SHP77 treated with DMSO at 0.1 percent for 48 hours (cell line): ENCODE measurements at places on chromosomes 11 and 22.

GRCh38 chr22:39314251-39314971 lies 5.0 kb downstream of the RPL3 start:
- DNase-seq = no peak

DNA sequence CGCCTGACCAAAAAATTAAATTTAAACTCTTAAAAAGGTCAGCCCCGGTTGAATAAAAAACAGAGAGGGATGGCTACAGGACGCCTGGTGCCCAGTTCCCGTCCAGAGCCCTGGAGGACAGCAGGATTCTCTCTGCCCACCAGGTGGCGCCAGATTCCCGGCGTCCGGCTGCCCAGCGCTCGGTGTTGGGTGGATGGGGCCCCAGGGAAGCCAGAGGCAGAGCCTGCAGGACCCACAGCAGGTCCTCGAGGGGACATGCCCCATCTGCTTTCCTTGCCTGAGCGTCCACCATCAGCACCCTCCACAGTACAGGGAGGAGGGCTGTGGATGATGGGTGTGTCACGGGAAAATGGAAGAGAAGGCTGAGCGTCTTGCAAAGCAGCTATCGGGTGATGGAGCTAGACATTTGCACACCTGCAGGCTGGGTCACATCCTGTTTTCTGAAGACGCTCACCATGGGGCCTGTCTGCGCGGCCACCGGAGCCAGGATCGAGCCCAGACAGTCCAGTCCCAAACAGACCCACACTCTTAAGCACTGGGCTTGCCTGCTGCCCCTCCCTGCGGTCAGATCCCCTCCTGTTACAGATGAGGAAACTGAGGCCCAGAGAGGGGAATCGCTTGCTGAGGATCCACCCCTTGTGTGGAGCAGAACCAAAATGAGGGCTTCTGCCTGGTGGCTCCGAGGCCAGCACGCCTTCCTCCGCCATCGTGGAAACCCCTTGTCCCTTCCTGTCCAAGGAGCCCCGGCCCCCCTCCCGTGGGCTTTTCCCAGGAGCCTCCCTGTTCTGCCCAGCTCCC lies 18.5 kb upstream of the CBX7 start:
- peak; percentile 52 for DNase-seq

DNA sequence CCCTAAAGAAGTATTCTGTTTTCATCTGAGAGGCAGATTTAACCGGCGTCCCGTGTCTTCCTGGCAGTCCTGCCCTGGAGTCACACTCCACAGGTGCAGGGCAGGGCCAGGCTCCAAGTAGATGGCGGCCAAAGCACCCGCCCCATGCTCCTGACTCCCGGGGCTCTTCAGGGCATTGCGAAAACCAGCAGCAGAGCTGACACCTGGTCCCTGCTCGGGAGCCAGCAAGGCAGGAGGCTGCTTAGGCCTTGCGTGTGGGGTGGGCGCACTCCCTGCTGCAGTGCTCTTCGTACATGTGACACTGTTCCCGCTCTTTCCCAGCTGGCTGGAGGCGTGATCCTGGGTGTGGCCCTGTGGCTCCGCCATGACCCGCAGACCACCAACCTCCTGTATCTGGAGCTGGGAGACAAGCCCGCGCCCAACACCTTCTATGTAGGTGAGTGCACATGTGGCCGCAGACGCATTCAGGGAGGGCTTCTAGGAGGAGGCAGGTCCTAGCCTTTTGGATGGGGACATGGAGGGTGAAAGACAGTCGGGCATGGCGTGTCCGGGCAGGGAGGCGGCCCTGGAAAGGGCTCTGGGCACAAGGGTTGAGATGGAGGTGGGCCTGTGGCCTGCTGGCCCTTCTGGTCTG lies 10.3 kb upstream of the TSSC4 start:
- no peak for DNase-seq

DNA sequence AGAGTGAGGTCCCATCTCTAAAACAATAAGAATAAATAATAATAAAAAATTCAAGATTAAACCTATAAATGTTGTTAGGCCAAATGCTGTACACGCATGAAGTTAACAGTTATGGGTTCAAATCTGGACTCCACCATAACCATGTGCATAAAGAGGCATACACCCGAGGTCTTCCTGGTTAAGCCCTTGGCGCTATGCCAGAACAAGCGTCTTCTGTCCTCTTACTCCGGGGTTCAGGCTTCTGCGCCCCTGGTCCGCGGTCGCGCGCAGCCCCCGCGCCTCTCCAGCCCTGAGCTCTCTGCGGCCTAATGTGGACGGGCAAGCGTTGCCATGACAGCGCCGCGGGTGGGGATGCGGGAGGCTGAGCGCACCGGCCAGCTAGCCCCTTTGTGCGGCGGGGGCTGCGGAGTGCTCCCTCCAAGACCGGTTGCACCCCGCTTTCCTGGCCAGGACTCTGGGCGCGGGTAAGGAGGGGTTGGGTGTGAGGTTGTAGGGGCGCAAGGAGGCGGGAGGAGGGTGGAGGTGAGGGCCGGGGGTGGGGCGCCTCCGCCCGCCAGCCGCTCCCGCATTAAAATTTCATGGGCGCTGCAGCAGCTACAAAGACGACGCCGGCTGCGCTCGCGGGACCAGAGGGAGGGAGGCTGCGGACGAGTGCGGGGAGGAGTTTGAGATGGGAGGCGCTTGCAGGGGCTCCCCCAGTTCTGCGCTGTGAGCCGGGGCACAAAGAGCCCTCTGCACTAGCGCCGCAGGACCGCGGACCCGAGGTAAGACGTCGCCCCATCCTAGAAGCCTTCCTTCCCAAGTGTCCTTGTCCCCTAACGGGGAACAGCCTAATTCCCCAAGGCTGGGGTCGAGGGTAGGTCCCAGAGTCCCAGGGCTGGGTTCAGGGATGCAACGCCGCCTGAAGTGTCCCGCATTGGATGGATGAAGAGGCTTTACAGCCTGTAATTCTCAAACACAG lies at the start of gene MIAT:
TSS of gene MIAT (plus strand) at position 698 of the 961 bp plus-strand sequence.
- no peak for DNase-seq

GRCh38 chr11:113773092-113773415 lies 438 bp downstream of the ZW10 start:
- DNase-seq = no peak

DNA sequence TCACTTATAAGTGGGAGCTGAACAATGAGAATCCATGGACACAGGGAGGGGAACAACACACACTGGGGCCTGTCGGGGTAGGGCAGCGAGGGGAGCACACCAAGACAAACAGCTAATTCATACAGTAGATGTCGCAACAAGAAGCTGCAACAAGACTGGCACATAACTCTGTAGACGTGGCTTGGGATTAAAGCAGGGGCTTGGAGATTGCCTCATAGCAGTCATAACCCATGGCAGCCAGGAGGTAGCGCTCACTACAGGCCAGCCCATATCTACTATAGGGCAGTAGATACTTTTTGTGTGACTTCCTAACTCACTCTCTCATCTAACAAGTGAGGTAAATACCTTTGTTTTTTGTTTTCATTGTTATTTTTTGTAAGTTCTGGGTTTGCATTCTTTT lies 1.7 kb upstream of the OR9G4 start:
- DNase-seq = no peak

DNA sequence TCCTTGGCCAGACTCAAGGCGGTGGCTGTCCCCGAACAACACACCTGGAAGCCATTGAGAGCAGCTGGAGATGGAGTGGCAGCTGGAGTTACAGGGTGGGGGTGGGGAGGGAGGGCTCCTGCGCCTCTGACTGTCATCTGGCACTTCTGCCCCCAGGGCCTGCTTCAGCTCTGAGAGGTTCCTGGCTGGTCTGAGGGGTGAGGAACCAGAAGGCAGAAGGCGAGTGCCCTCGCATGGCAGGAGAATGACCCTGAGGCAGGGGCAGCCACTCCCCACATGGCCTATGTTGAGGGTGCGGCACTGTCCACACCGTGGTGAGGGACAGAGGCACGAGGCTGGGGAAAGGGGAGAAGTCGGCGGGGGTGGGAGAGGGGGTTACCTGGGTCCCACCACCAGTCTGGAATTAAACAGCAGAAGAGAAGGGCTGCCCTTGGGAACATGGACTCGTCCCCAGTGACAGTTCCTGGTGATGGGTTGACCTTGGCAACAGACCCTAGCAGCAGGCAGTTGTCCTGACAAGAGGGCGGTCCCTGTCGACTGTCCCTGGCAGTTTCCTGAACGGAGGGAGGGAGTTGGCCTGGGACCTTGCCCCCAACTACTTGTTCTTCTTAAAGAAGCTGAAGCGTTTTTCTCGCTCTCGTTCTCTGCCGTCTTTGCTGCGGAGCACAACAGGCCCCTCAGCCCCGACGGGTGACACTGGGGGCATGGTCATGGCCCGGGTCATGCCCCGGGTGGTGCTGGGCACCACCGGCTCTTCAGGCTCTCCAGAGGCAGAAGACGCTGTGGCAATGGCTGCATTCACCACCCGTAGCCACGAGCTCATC lies 7.8 kb upstream of the RBM4B start:
- DNase-seq = no peak

GRCh38 chr11:126534141-126534805 lies 178.8 kb downstream of the ST3GAL4 start:
- DNase-seq = no peak

DNA sequence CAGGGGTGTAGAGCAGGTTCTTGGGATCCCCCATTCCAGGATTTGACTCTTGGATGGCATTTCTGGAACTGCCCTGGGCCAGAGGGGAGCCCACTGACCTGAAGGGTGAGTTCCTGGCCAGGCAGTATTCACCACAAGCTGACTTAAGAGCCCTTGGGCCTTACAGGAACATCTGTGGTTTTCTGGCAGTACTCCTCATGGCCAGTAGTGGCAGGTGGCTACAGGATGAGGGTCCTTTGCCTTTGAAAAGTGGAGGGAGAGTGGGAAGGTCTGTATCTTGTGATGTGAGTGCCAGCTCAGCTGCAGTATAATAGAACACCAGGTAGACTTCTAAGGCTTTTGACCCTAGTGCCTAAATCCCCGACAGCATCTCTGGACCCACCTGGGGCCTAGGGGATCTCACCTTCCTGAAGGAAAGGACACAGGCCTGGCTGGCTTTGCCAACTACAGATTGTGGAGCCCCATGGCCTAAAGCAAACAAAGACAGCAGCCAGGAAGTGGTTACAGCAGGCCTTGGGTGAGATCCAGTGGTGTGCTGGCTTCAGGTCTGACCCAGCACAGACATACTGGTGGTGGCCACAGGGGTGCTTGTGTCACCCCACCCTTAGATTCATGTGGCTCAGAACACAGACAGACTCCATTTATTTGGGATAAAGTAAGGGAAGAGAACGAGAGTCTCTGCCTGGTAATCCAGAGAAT lies 9.0 kb downstream of the OR51S1 start:
- DNase-seq = no peak

GRCh38 chr11:85787168-85787567 lies 23.8 kb downstream of the SYTL2 start:
- DNase-seq = no peak

DNA sequence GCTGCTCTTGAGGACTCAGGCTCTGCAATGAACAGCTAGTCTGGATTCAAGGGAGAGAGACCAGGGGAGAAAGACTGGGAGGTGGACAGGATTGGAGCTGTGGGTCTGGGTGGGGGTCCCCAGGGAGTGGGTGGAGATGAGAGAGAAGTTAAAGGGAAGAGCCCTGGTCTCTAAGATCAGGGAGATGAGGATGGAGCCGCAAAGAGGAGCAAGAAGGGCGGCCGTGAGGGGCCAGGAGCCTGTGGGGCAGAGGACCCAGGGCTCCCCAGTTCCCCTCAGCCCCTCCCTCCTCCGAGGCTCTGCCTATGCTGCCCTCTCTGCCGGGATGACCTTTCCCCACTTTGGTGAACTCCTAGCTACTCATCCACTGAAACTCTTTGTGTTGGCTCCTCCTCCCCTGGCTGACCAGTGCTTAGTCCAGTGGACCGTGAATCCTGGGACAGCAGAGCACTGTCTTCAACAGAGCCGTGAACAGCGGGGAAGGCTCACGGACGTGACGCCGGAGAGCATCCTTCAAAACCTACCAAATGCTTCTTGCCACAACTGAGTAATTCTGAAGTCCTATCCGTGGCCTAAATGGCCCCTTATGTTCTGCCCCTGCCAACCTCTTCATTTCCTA lies 16.4 kb upstream of the RFPL3 start:
- DNase-seq = no peak

DNA sequence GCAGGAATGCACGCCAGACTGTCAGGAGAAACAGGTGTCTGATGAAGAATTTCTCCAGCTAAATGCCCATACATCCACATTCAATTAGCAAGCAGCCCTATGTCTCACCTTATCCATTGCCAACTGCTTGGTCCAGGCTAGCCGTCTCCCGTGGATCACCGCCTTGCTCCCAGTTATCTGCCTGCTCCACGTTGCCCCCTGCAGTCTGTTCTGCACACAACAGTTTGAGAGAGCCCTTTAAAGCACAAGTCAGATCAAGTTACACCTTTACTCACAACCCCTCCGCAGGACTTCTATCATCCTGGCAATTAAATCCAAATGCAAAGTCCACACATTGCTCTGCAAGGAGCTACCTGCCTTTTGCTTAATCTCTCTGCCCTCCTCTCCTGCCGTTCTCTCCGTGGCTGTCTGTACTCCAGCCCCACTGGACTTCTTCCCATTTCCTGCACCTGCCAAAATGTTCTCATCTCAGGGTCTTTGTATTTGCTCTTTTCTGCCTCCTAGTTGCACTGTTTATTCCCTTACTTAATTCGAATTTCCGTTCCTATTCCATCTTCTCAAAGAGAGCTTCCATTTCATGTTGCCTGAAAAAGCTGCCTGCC lies 185.3 kb upstream of the LARGE1 start:
- peak; percentile 56 for DNase-seq

- no peak for DNase-seq
Measured at GRCh38 chr11:64245401-64245796, 1.3 kb downstream of the PPP1R14B start.

- DNase-seq = no peak
Measured at GRCh38 chr11:17397311-17398002, 9.0 kb upstream of the KCNJ11 start.

GRCh38 chr11:29159552-29160465 lies 857.0 kb downstream of the KCNA4 start:
- no peak for DNase-seq

GRCh38 chr11:123392431-123392830 lies 37.6 kb upstream of the GRAMD1B start:
- DNase-seq = no peak

DNA sequence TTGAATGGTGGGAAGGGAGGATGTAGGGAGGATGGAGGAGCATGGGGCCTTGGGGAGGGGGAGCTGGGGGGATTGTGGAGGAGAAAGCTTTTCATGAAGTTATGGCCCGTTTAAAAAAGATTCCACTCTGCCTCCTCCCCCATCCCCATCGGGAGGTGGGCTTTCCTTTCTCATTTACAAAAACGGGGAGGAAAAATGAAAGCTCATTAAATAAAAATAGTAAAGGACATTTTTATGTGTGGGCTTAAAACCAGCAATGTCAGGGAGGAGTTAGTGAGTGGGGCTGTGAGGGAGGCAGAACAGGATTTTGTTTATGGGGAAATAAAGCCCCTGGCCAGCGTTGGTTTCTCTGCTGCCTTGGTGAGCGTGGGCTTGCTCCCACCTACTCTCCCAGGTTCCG lies 83.2 kb downstream of the ZBTB16 start:
- no peak for DNase-seq
